ENCODE measurements at places on chromosomes 6 and 20. TPM values are rescaled to one million over a fixed set of nuclear protein-coding genes. Genes with fewer than 3 reads are reported as not detected.

DNA sequence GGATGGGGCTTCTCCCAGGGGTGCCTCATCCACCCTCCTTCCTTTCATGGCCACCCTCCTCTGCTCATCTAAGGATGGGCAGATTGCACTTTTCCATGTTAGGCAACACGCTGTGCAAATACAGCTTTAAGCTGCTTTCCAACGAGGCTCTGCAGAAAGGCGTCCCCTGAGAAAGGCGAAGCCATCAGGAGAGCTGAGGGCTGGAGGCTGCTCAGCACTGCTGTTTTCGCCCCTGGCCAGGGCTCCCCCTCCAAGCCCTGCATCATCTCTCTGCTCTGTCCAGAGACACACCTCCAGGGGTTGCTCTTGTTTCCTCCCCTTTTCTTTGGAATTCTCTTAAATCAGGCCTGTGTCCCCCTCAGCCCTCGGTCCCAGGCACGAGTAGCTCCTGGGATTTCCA lies 526.1 kb downstream of the CDH26 start:
- DNase-seq = no peak

Gene CLPSL2
- total RNA-seq = not detected

DNA sequence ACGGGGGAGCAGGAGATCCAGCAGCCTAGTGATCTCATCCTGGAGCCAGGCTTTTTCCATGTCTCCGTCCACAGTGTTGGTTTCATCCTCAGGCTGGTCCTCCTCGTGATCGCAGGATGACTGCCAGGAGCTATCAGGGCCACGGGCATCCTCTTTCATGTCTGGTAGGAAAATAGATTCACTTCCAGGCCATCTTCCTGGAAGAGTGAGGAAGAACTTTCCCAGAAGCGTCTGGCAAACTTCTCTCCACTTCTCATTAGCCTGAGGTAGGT lies 15.3 kb upstream of the SLC9A8 start:
- no peak for DNase-seq

- DNase-seq = no peak
Measured at GRCh38 chr20:62040381-62040922, 25.2 kb downstream of the TAF4 start.

- no peak for DNase-seq
Measured at GRCh38 chr6:10180138-10181074, 234.5 kb downstream of the TFAP2A start.

DNA sequence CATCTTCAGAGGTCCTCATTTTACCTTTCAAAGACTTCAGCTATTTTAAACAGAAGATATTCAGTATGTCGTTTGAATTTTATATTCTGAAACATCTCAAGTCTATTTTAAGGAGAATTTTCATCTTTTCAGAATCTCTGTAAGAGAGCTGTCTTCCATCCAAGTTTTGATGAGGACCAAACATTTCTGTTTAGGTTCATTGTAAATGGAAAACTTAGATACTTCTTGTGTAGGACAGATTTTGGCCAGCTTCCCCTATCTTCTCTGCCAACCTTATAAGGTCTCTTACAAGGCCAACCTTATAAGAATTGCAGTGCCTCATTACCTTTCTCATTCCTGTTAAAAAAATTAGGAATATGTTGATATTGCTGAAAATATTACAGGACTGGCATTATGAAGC lies 88.1 kb downstream of the AKAP7 start:
- no peak for DNase-seq

Gene FAM217A
- not detected for total RNA-seq
